Panc1 (cell line): ENCODE measurements at places on chromosomes 16 and 17. TPM values are rescaled to one million over a fixed set of nuclear protein-coding genes. Genes with fewer than 3 reads are reported as not detected.

SCN4A gene
- total RNA-seq: 0.03 TPM

VAT1 gene
- 169 TPM for total RNA-seq

NACA2 gene
- total RNA-seq: not detected

GRCh38 chr17:37828651-37829124 lies 83.8 kb upstream of the HNF1B start:
- DNase-seq: no peak
- H3K27ac ChIP-seq: no peak overlapping the region
- H3K36me3 ChIP-seq: no peaks in the 10 kb centered on the region
- H3K4me3 ChIP-seq: no peak overlapping the region
- no peaks in the 10 kb centered on the region for H3K4me1 ChIP-seq

- no peak for DNase-seq
- no peaks in the 10 kb centered on the region; the same call in 1 of the 2 replicates for H3K36me3 ChIP-seq
- no peaks in the 10 kb centered on the region for H3K27me3 ChIP-seq
Measured at GRCh38 chr17:66411520-66411919, 109.1 kb downstream of the PRKCA start.
